Hypothalamus (tissue), 51 donors: ENCODE measurements at places on chromosomes 7 and 10.

DNA sequence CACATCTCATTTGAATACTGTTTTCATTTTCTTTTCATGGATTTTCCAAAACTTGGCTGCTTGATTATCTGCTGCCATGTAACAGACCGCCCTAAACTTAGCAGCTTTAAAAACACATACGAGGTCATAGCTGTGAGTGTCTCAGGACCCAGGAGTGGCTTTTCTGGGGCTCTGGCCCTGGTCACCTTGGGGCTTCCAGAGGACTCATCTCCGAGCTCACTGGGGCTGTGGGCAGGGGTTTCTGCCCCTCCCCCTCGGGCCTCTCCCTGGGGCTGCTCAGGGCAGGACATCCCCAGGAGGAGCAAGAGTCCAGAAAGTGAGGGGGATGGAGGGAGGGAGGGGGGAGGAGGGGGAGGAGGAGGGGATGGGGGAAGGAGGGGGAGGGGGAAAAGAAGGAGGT lies 77.0 kb downstream of the NKX6-2 start:
- no peak for DNase-seq

GRCh38 chr7:123624527-123625183 lies 23.0 kb downstream of the ASB15 start:
- DNase-seq = no peak

- DNase-seq = no peak
Observed at GRCh38 chr7:25622695-25623094, 394.4 kb upstream of the NPVF start.

GRCh38 chr7:69796416-69796815 lies 198.1 kb downstream of the AUTS2 start:
- no peak for DNase-seq

DNA sequence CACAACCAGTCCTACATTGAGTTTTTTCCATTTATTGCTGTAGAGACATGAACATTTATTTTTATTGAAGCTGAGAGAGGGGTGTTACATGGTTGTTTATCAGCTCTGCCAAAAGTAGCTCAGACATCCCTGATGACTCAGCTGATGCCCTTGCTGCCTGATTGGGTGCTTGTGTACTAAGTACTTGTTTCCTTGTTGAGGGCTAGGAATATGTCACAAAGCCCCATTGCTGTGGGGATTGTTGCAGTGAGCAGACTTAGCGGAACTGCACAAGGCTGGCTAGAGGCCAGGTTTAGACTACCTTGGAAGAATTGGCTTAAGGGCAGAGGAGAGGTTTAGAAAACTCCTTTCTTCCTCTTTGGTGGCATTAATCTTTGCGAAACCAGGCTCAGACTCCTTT lies 110.6 kb downstream of the AUTS2 start:
- DNase-seq = no peak

DNA sequence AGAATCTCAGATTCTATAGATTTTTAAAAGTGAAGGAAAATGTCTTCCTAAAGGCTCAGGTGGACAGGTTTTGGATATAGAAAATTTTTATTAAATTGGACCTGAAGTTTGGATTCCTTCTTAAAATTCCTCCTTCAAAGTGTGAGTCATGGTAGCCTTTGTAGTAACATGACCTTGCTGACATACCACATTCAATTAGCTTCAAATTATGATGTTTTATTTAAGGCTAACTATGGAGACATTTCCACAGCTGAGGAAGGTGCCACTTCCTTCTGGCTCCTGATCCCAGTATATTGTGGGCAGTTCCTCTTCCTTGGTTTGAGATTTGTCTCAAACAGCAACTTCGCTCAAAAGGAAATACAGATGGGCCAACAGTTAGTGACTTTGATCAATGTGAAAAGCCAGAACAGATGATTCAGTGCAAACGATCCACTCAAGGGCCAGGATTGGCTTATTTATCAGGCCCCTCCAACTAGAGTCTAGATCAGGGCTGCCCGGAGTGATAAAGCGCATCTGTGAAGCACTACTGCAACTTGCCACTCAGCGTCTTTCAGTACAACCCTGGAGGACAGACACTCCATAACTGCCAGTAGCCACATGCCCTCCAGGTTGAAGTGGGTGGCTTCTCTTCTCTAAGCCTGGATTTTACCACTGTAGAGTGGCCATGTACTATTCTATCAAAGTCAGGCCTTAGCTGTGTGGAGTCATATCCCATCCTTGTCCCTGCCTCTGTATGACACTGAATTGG lies 573.5 kb downstream of the KIF20B start:
- no peak for DNase-seq

DNA sequence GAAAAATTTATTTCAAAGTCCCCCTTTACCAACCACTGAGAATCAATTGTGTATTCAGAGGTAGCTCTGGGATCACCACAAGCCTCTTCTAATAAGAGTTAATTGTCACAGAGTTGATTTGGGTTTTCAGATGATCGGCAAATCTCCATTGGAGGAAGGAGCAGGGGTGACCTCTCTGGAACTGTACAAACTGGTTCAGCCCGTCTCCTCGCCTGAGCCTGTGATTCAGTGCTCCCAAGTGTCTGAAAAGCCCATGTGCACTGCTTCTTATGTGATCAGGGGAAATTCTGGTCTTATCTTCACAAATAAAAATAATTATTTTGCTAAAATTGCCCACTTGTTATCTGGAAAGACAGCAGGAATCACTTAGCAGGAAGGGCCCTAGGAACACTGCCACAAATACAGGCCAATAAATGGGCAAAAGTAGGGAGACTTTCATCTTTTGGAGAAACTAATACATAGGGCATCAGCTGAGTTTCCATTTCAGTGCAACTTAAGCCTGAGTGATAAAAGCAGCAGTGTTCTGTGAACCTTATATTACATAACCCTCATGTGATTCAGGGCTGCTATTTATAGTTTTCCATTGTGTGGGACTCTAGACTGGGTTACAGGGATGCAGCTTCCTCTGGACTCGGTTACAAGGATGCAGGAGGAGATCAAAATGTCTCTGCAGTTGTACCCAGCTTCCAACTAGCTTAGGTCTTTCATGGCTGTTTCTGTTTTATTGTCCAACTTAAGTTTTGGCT lies 32.3 kb downstream of the CDK1 start:
- DNase-seq = no peak

DNA sequence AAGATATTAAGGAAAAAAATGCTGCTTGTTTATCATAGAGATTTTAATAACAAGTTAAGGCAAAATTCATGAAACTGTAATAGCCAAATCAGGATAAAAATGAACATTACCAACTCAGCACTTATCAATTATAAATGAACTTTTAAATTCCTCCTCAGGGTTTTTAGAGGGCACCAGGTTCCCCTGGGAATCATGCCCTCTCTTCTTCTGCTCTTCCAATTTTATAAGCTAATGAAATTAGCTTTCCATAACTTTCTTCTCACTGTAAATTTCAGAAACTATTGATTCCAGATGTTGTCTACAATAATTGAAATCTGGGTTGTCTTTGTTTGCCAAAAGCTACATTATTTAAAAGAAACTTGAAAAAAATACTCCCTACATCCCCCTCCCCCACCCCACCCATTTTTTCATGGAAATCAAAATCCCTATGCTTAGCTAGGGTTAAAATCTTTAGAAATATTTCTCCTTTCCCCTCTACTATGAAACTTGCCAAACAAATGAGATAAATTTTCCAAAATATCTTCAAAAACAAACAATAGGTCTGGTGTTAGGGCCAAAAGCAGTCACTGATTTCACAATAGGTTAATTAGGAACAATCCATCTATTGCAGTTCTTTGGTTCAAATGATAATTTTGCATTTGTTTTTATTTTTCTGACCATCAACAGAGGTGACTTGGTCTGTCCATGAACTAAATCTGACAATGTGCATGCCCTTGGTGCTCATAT lies 187.7 kb downstream of the DOCK4 start:
- no peak for DNase-seq

- no peak for DNase-seq
Observed at GRCh38 chr7:80608336-80608735, 30.1 kb upstream of the CD36 start.

DNA sequence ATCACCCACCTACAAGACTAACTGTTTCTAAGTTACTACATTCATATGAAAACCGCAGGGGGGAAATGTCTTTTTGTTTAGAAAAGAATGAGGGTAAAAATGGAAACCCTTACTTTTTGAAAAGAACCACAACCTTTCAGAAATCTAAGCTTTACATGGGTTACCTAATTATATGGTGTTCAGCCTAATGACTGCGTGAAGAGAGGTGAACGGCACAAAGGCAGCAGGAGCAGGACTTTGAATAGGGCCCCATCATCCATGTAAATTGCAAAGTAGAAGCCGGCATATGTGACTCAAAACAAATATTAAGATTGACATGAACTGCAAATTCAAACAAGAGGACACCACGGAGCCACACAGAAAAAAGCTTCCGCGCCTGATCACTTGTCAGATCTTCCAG lies 25.1 kb downstream of the NEBL start:
- DNase-seq = no peak

DNA sequence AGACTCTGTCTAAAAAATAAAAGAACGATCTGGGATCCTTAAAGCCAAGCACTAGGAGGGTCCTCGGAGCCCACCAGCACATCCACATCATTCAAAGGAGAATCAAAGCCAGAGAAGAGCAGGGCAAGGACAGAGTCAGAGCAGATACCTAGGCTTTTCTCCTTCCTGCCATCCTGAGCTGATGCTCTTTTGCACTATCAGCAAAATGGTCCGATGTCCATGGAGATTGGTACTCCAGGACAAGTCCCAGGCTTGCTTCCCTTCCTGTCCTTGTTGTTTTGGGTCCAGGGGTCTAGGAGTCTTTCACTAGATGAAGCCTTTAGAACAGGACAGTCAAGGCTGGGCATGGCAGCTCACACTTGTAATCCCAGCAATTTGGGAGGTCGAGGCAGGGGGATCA lies 58.0 kb upstream of the ELN start:
- no peak for DNase-seq
